Right ventricle myocardium inferior (tissue), 1 donor: ENCODE measurements at places on chromosomes 6 and 20. TPM values are rescaled to one million over a fixed set of nuclear protein-coding genes. Genes with fewer than 3 reads are reported as not detected.

Gene C20orf204
- total RNA-seq = 0.30 TPM

Gene MPC1
- total RNA-seq = 381 TPM

Gene LPA
- total RNA-seq = not detected

DNA sequence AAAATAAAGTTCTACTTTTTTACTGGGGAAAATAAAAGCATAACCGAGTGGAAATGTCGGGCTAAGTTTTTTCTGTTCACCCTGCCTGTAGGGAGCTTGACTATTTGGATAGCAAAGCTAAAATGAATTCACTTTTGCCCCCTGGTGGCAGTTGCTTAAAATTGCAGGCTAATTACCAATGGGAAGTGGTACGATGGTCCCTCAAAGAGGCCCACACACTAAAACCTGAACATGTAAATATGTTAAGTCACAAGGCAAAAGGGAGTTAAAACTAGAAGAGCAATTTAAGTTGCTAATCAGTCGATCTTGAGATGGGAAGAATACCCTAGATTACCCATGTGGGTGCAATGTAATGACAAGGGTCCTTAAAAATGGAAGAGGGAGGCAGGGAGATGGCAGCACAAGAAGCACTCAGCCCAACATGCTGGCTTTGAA lies 916 bp upstream of the SUN5 start:
- DNase-seq = no peak

- no peak for DNase-seq
These were observed 24.7 kb downstream of the PACSIN1 start for GRCh38 chr6:34490390-34491090.

- DNase-seq = no peak
These were observed 173.9 kb downstream of the EPM2A start for GRCh38 chr6:145561095-145562072.

GRCh38 chr6:100768816-100769351 lies 112.2 kb downstream of the ASCC3 start:
- no peak for DNase-seq

GRCh38 chr20:11101243-11101642 lies 427.4 kb upstream of the JAG1 start:
- no peak for DNase-seq

DNA sequence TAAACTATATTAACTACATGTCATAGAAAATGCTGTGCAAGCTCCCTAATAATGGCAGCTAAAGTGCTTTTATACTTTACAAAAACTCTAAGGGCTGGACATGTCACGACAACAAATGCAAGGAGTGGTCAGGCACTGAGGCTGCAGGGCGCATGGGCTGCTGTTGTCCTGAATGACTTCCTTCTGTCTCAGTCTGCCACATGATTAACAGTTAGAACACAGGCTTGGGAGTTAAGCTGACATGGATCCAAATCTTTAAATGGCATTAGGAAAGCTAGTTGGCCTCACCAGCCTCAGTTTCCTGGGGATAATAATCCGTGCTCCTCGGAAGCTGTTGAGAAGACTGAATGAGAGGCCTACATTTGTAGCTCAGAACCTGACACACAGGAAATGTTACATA lies 57.4 kb downstream of the PREP start:
- DNase-seq = no peak

DNA sequence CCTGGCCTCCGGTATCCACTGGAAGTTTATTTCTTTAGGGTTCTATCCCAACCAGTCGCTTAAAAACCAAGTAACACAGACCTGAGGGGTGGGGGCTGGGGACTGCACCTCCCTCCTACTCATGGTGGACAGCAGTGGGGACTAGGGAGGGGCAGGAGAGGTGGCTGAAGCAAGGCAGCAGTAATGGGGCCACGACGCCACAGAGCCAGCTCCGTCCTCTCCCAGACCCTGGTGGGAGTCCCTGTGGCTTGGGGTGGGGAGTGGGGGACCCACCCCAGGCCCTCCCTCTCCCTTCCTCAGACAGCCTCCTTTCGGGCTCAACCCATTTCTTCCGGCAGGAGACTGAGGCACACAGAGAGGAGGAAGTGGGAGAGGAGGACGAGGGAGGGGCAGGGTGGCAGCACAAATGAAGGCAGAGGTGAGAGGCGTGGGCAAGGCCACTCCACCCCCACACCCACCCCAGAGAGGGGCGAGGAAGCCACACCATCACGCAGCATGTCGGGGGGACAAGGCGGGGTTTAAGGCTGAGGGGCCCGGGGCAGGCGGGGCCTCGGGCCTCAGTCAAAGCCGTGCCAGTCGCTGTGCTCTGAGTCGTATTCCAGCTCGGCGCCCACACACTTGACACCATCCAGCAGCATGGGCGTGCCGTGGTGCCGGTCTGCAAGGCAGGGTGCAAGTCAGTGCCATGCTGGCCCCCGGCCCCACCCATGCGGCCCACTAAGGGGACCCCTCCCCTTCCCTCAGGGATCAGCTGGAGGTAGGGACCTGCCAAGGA lies 13.9 kb downstream of the ADISSP start:
- DNase-seq = no peak

GRCh38 chr6:165630544-165630953 lies 32.5 kb downstream of the PDE10A start:
- DNase-seq = no peak

GRCh38 chr20:58711266-58712051 lies 18.9 kb downstream of the NPEPL1 start:
- DNase-seq = peak; percentile 67
